ENCODE measurements at places on chromosomes 4 and X.

DNA sequence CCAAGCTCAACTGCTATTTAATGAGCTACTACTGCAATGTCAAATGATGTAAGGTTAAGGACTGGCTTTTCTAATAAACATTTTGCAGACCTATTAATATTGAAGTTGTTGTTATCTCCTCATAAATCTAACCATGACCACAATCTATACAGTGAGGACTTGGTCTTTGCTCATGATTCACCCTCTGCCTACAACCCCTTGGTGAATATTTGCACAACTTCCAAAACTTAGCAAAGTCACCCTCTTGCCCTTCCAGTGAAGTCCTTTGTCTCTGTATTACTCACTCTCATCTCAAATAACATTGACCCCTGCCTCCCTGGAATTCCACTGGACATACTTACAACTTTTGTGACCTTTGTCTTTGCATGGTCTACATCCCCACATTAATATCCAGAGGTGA, 204.5 kb downstream of the KCNIP4 start:
- no peak for DNase-seq

- no peak for DNase-seq
These were observed 80.2 kb downstream of the FGF16 start for GRCh38 chrX:77527233-77528001.

DNA sequence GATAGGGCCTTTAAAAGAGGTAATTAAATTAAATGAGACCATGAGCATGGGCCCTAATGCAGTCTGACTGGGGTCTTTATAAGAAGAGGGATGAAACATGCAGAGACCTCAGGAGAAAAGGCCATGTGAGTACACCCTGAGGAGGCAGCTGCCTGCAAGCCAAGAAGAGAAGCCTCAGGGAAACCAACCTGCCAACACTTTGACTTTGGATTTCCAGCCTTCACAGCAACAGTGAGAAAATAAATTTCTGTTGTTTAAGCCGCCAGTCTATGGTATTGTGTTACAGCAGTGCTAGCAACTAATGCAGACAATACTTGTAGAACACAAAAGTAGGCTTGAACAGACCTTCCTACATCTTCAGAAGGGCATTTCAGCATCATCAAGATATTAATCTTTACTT, 52.3 kb downstream of the SMAD1 start:
- DNase-seq, result no peak

GRCh38 chr4:77449171-77449570, 156.4 kb upstream of the CXCL13 start:
- no peak for DNase-seq

DNA sequence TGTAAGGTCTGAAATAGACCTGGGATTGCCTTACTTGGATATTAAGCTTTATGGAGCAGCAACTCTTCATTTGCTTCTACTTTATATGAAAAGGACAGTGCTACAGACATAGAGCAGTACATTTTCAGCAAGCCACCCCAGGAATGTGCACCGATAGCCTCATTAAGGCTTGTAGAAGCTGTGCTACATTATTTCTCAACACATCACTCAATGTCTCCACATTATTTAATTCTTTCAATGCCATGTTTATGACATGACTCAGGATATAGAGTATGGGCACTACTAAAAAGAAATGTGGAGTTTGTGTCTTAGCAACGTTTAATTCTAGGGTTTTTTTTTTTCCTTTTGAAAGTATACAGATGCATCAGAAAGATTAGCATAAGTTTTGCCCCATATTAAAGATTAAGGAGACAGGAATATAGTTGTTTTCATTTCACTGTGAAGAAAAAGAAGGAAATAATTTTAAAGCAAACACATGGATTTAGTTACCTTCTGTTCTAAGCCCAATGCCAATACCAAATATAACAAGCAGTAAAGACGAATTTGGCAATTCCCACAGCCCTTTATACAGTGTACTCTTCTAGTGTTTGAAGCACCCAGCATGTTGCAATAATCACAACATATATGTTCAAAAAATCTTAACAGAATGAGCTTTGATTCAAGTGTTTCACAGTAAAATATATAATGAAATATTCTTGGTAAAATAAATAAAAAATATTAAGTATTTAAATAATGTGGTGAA, 2140.1 kb upstream of the AGA start:
- no peak for DNase-seq

GRCh38 chr4:26634237-26634636, 50.4 kb downstream of the TBC1D19 start:
- DNase-seq, result no peak

- DNase-seq, result no peak
These were observed 431.8 kb downstream of the PPARGC1A start for GRCh38 chr4:23458054-23458453.

GRCh38 chr4:1642196-1642951, 41.7 kb downstream of the FAM53A start:
- no peak for DNase-seq

GRCh38 chrX:115972717-115973116, 197.8 kb upstream of the AGTR2 start:
- DNase-seq, result no peak

GRCh38 chr4:56723659-56724230, 42.6 kb upstream of the HOPX start:
- DNase-seq, result no peak

DNA sequence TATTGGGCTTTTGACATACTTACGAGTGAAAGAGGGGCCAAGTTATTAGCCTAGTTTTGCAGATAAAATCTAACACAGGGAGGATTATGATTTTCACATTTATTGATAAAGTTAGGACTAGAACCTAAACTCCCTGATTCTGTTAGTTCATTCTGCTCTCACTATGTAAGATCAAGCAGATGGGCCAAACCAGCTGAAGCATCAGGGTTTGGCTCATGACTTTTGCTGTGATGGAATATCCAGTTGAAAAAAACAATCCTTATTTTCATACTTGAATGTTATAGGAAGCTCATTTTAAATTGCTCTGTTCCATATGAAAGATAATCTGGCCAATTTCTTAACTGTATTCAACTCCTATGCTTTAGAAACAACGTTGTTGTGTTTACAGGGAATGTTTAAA, 21.2 kb downstream of the SPRY1 start:
- no peak for DNase-seq

GRCh38 chr4:123127218-123127617, 204.8 kb upstream of the NUDT6 start:
- no peak for DNase-seq

- DNase-seq, result no peak
These were observed 37.7 kb downstream of the ADAMTS3 start for GRCh38 chr4:72531322-72531721.

GRCh38 chr4:142098900-142099545, 462.6 kb downstream of the IL15 start:
- DNase-seq, result no peak

DNA sequence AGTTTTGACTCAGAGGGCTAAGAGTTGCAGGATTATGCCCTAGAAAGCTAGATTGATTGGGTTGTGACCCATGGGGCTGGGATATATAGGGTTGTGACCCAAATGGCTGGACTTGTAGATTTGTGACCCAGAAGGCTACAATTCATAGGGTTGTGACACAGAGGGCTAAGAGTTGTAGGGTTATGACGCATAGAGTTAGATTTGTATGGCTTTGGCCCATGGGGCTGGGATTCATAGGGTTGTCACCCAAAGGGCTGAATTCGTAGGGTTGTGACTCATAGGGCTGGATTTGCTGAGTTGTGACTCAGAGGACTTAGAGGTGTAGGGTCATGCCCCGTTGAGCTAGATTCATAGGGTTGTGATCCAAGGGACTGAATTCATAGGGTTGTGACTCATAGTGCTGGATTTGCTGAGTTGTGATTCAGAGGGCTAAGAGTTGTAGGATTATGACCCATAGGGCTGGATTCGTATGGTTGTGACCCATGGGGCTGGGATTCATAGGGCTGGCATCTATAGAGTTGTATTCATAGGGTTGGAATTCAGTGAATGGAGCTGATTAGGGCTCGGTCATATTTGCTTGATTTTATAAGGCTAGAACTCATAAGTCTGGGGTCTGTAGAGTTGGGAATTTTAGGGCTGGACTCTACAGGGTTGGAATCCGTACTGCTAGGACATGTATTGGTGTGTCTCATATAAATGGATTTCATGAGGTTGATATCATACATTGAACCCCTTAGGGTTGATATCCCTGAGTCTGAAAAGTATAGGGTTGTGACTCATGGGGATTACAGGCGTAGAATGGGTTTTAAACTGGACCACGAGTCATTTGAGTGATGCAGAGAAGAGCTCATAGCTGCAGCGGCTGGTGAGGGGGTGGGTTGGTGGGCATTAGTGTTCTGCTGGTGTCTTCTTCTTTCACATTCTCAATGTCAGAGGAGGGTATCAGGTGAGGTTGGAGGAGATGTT, 125.7 kb downstream of the CRLF2 start:
- no peak for DNase-seq

GRCh38 chrX:2311501-2311900, 189.3 kb downstream of the DHRSX start:
- DNase-seq, result no peak

DNA sequence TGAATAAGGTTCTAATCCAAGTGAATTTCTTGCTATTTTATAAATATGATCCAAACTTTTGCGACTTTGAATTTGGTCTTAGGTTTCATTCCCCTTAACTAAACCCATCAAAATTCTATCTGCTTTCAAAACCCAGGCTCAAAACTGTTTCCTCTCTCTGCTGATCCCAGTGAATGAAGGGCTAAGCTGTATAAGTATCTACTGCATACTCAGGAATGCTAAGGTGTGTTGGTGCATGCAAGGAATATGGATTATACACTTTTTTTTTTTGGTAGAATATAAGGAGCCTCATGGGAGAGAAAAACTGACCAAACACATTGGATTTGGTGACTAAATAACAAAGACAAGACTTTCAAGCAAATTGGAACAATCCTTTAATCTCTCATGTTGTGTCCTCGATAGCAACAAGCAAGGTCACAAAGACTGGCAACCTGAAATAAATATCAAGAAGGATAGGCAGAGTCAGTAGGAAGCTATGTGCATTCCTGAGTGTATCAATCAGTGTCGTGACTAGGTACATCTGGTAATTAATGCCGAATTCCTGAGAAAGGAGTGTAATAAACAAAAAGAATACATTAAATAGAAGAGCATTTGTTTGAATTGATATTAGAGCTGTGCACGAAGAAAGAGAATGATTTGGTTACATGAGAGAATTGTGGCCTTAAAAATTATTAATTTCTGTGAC, 74.3 kb upstream of the KCTD8 start:
- no peak for DNase-seq

GRCh38 chrX:78989349-78989748, 44.2 kb downstream of the P2RY10 start:
- DNase-seq, result no peak

- peak; percentile 16 for DNase-seq
These were observed 14.5 kb upstream of the STS start for GRCh38 chrX:7133050-7133440.

Data from NCI-H2171 treated with DMSO at 0.1 percent for 48 hours (cell line).